ENCODE measurements at places on chromosomes 11 and 22. TPM values are rescaled to one million over a fixed set of nuclear protein-coding genes. Genes with fewer than 3 reads are reported as not detected.

Gene MS4A3
- total RNA-seq = not detected

Gene SCN2B
- total RNA-seq = 0.37 TPM

Gene DEFB131B
- total RNA-seq = not detected

Gene MMP12
- total RNA-seq = not detected

Gene SCUBE1
- total RNA-seq = 25.9 TPM

GRCh38 chr11:77207618-77208313 is 79.7 kb downstream of the MYO7A start:
- H3K36me3 ChIP-seq = no peaks in the 10 kb centered on the region
- H3K4me3 ChIP-seq = no peak overlapping the region
- H3K27ac ChIP-seq = no peak overlapping the region

DNA sequence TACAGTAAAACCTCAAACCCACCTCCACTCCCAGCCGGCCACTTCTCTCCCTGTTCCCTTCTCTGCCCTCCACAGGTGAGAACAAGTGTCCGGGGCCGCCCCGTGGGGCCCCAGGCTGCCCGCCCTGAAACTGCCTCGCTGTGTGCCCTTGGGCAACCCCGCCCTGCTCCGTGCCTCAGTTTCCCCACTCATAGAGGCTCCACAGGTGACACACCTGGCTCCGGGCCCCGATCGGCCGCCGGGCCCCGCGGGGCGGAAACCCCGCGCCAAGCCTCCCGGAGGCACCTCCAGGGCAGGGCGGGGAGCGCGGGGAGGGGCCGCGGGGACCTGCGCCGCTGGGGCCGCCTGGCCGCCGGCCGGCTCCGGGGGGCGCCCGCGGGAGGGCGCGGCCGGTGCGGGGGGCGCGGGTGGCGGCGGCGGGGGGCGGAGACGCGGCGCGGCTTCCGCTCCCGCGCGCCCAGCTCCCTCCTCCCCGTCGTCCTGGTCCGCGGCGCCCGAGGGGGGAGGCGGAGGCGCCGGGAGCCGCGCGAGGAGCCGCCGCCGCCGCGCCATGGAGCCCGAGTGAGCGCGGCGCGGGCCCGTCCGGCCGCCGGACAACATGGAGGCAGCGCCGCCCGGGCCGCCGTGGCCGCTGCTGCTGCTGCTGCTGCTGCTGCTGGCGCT is at the start of gene LRP5:
Gene LRP5, plus strand, starts transcription at position 475 of the 663 bp plus-strand sequence. Its CDS starts 124 bp downstream, at position 599.
- no peaks in the 10 kb centered on the region for H3K36me3 ChIP-seq
- peaks cover 24% of the 10 kb centered on the region for H3K27me3 ChIP-seq
- peaks cover 14% of the 10 kb centered on the region for H3K4me1 ChIP-seq
- peak within 1 kb of the TSS; percentile 91 for H3K4me3 ChIP-seq
- H3K27ac ChIP-seq = no peak within 1 kb of the TSS

- no peaks in the 10 kb centered on the region for H3K4me1 ChIP-seq
- no peak overlapping the region for H3K27ac ChIP-seq
- H3K36me3 ChIP-seq = peaks cover under 1% of the 10 kb centered on the region
- H3K27me3 ChIP-seq = no peaks in the 10 kb centered on the region
- no peak for DNase-seq
Observed at GRCh38 chr11:78231962-78232501, 43.3 kb downstream of the USP35 start.

DNA sequence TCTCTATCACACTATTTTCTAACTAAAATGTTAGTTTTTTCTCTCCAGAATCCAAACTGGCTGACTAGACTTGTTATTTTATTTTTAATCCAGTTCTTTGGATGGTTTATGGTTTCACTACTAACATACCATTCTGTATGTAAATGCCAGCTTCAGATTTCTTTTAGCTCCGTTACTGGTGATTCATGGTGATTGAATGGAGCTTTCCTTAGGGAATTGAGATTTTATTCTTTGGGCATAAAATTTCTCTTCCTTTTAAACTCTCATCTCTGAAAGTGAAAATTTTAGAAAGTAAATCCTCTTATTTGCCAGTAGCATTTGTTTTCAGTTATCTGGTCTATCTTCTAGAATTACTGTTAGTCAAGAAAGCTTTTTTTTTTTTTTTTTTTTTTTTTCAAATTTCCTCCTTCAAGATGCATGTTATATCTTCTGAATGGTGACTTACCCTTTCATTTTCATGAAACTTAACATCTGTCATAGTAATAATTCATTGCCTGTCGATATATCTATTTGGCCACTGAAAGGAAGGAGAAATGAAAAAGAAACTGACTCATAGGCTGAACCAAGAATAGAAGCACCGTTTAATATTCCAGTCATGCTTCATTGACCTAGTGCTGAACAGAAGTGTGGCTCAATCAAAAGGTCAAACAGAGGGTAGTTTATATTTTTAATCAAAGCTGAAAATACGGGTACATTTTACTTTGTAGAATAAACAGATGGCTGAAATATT is 6.4 kb downstream of the ENDOD1 start:
- H3K27me3 ChIP-seq = peaks cover 18% of the 10 kb centered on the region
- no peak for DNase-seq
- H3K36me3 ChIP-seq = no peaks in the 10 kb centered on the region
- H3K4me1 ChIP-seq = no peaks in the 10 kb centered on the region
- H3K27ac ChIP-seq = no peak overlapping the region
- no peak overlapping the region for H3K4me3 ChIP-seq

Data from neural progenitor cell (in vitro differentiated cells).